ENCODE measurements at places on chromosomes 2 and 18.

DNA sequence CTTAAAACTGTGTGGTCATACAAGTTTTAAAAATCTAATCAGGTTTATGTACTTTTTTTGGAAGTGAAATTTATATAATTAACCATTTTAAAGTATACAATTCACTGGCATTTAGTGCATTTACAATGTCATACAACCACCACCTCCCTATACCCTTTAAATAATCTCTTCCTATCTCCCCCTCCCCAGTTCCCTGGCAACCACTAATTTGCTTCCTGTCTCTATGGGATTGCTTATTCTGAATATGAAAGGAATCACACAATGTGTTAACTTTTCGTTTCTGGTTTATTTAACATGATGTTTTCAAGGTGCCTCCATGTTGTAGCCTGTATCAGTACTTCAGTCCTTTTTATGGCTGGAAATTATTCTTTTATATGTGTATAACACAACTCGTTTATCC is 19.4 kb downstream of the CHMP3 start:
- no peak for DNase-seq

DNA sequence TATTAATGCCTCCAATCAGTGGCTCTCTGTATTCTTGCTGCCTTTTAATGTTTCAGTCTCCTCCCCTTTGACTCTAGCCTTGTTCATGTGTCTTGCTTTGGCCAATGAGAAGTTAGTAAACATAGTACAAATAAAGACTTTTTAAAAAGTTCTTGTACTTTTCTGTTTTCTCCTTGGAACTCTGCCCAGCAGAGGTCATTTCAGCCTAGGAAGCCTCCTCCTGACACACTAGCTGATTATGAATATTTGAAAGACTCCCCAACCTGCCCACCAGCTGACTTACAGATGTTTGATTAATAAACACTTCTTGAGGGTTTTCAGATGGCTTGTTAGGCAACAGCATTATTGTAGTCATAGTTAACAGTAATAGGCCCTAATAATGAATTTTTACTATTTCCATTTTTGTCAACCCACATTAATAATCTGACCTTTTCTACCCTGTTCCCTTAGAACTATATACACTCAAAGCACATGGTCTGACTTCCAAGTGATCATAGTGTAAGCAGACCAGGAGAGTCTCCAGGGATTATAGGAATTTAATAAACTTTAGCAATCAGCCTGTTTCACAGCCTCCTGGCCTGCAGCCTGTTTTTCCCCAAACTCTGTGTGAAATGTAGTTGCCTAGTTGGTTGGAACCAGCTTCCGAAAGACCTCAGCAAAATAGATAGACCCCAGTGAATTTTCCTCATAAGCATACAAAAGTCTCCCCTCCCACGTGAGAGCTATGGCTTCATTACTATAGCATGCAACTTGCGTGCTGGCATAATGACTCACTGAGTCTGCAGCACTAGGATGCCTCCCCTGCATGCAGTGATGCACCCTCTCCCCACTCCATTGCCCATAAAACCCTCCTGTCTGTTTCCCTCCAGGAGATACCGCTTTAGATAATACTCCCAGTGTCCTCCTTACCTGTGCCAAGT is 670.7 kb upstream of the ZNF804A start:
- no peak for DNase-seq

GRCh38 chr2:172931918-172932520 is 143.6 kb upstream of the MAP3K20 start:
- DNase-seq = peak; percentile 26

DNA sequence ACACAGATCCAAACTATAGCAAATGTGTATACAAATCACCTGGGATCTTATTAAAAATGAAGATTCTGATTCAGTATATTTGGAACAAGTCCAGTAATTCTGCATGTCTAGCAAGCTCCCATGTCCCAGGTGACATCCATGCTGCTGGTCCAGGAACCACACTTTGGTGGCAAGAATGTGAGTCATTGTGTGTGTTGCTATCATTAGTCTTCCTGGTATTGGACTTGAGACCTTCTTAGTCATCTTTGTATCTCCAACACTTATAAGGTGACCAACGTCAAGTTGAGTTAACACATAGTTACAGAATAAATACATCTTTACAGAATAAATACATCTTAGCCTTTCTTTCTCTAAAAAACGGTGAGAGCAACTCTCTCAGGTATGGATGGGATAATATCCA is 107.9 kb upstream of the NDUFV2 start:
- no peak for DNase-seq

DNA sequence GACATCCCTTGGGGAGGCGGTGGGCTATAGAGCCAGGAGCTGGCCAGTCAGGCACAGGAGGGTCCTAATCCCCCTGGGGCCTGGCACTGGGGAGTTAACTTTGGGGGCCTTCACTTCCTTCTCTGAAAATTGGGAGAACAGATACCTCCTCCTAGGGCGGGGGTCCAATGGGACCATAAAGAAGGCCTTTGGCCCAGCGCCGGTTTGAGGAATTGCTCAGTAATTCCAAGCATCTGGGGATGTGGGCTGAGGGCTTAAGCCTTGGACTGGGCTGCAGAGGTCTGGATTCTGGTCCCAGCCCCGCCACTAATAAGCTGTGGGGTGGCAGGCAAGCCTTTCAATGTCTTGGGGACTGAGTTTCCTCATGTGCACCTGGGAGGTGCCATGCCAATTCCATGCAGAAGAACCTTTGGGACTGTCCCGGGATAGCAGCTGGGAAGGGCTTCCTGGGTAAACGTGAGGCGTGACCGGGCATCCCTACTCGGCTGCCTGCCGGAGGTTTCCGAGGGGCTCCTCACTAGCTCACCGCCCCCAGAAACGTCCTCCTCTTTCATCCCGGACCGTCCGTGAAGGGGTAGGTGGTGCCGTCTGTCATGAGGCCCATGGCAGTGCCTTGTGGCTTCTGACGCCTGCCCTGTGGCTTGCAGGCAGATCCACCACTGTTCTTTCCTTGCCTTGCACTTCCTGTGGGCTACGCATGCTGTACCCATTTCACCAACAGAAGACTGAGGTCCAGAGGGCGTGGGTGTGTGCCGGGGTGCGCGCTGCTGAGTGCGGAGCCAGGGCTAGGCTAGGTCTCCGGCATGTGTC is 67.4 kb upstream of the HPCAL1 start:
- no peak for DNase-seq

DNA sequence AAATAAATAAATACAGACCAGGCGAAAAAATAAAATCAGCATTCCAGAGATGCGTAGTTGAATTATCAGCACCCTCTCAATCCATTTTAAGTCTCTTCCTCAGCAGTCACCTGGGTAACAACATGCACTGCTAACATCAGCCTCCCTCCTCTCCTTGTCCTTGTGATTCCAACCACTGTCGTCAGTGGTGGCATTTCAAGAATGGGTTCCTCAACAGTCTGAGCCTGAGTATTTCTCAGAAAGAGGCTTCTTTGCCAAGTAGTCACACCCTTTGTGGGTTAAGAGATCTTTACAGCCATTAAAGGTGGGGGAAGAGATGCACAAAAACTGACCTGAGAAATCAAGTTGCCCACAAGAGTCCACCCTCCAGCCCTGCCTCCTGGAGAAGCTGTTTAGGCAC is 39.0 kb downstream of the NOL10 start:
- DNase-seq = no peak

GRCh38 chr18:38688416-38688815 is 1122.8 kb upstream of the CELF4 start:
- no peak for DNase-seq

GRCh38 chr2:110905217-110905616 is 172.8 kb downstream of the ACOXL start:
- DNase-seq = no peak

DNA sequence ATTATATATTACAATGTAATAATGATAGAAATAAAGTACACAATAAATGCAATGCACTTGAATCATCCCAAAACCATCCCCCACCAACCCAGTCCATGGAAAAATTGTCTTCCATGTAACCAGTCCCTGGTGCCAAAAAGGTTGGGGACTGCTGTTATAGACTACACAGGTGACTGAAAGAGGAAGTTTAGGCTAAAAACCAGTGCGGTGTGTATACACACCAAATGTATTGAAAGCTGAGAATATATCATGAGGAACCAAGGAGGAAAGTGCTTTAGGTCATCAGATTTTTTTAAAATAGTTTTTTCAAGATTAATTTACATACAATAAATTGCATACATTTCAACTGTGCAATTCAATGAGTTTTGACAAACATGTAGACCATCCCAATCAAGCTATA is 20.5 kb upstream of the C1D start:
- DNase-seq = no peak

DNA sequence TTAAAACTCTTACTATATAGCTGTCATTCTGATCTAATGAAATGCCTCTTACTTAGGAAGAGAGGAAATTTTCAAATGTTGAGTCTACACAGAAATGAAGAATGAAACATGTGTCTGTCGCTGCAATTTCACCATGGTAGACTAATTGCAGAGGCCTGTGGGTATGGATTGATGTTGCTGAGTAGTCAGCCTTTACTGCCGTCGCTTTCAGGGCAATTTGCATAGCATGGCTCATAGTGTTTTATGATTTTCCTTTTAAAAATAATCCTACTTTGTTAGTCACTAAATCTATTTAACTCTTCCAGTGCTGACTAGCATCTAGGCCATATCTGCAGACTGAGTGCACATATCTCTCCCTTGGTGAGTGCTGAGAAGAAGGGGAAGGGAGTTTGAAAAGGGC is 819.2 kb downstream of the SATB2 start:
- DNase-seq = no peak

DNA sequence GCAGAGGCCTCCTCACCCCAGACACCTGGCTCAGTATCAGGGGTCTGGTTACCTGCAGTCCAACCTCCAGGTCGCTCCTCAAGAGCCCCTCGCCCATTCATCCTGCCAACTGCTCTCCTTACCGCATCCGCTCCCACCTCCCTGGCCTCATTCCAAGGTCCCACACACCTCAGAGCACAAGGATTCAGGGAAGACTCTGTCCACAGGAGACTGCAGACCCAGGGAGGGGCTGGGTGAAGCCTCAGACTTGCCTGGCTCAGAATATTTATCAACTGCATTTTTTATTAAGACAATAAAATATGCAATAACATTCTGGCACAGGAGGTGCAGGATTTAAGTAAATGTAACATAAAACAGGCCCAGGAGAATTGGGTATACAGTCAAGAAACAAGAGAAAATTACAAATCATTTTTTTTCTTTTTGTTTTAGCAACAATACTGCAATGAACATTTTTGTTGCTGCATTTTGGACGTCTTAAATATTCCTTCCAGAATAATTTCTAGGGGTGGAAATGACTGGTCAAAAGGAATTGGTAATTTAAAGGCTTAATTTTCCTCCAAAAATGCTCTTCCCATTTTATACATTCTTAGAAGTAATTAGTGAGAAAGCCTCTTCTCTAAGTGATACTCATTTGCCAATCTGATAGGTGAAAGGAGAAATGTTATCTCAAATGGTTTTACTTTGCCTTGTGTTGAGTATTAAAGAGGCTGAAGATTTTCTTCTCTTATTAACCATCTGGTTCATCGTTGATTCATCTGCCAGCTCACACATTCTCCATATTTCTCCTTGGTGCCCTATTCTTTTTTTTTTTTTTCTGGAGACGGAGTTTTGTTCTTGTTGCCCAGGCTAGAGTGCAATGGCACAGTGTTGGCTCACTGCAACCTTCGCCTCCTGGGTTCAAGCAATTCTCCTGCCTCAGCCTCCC is 42.5 kb downstream of the TEX44 start:
- DNase-seq = no peak

- no peak for DNase-seq
Observed at GRCh38 chr2:239834143-239834542, 191.0 kb downstream of the NDUFA10 start.

DNA sequence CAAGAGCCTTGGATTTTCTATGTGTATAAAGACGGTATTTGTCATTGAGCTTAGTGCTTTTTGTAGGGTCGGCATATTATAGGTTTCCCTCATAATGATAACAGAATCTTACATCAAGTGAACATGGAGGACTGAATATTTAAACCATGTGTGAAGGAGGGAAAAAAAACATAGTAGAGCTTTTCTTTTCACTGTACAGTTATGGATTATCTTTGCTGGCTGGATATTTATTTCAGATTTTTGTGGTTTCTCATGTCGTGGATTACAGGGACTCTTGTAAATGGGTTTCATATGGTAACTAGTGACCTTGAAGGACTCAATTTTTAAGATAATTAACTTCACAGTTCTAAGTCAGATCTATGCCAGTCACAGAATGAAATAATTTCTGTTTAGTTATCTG is 330.2 kb upstream of the NRP2 start:
- DNase-seq = no peak

GRCh38 chr18:48201337-48202005 is 207.7 kb downstream of the ZBTB7C start:
- no peak for DNase-seq

DNA sequence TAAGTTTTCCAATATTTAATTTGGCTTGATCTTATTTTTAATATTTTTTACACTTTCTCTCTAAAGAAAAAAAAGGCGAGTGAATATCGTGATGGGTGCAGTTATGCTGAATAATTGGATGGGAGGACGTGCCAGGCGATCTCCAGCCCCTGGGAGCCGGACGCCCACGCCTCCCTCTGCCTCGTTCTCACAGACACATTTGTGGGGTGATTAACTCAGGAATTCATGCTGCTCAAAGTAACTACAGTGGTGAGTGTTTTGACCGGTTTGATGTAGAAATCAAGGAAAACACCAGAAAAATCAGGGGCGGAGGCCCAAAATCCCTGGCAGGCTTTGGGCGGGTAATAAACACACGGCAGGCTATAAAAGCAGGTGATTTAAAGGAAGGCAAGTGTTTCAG is 736.8 kb upstream of the SALL3 start:
- no peak for DNase-seq

GRCh38 chr2:180609626-180610340 is 370.6 kb upstream of the UBE2E3 start:
- DNase-seq = no peak

GRCh38 chr2:26612522-26613240 is 28.5 kb downstream of the CIB4 start:
- DNase-seq = no peak

- no peak for DNase-seq
Observed at GRCh38 chr2:48717846-48718245, 37.7 kb downstream of the LHCGR start.

DNA sequence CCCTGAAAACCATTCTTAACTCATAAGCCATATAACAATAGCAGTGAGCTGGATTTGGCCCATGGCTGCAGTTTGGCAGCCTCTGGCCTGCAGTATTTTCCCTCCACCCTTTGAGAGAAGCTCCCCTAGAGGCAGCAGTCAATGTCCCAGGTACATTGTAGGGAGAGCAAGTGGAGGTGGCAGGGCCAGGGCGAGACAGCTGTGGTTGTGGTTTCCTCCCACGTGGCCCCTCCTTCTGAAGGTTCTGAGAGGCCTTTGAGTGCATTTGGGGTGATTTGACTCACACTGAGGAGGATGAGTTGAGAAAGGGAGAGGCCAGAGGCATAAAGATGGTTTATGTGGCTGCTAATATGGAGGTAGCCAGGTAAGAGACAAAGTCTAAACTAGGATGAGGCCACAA is 45.5 kb upstream of the LDAH start:
- DNase-seq = peak; percentile 51

Data from activated T-helper 1 cell treated with anti-CD3 and anti-CD28 coated beads, Interleukin-12 subunit alpha, Interleukin-12 subunit beta, Interleukin-2, Interleukin-4 antibody, amounts not matched to agents 30 ng/mL and 10 ng/mL and 1 ng/mL, durations not matched to agents 14 hours and 24 hours and 36 hours (primary cell).